ENCODE measurements at places on chromosomes 6 and 20. TPM values are rescaled to one million over a fixed set of nuclear protein-coding genes. Genes with fewer than 3 reads are reported as not detected.

Gene PLAGL2
- 1.7 TPM for total RNA-seq

Gene TCF21
- not detected for total RNA-seq

Gene BTNL2
- total RNA-seq: not detected

Gene HLA-DQB1
- total RNA-seq: not detected

Gene TMEM170B
- 1.1 TPM for total RNA-seq

Gene UBE2C
- total RNA-seq: 9.7 TPM

Gene AVP
- not detected for total RNA-seq

Gene PDYN
- not detected for total RNA-seq

Gene CUL7
- 34.3 TPM for total RNA-seq

Gene GLP1R
- not detected for total RNA-seq

Gene MAK
- not detected for total RNA-seq

Gene PPP1R16B
- total RNA-seq: 135 TPM
